Esophagus muscularis mucosa (tissue), 4 donors: ENCODE measurements at places on chromosomes 13 and 19. TPM values are rescaled to one million over a fixed set of nuclear protein-coding genes. Genes with fewer than 3 reads are reported as not detected.
A peak's percentile ranks its signal among the peaks of the same experiment; 100 is the strongest.

DNA sequence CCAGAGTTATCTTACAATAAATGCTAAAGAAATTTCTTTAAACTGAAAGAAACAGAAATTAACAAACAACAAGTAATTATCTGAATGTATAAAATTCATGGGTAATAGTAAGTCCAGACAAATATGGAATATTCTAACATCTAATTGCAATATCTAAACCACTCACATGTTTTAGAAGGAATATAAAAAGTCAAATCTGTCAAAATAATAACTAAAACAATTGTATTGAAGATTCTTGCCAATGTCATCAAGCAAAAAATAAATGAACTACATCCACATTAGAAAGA lies 942.9 kb upstream of the PCDH20 start:
- DNase-seq, result no peak

The CACNG7 gene
- total RNA-seq, result under 0.01 TPM

DNA sequence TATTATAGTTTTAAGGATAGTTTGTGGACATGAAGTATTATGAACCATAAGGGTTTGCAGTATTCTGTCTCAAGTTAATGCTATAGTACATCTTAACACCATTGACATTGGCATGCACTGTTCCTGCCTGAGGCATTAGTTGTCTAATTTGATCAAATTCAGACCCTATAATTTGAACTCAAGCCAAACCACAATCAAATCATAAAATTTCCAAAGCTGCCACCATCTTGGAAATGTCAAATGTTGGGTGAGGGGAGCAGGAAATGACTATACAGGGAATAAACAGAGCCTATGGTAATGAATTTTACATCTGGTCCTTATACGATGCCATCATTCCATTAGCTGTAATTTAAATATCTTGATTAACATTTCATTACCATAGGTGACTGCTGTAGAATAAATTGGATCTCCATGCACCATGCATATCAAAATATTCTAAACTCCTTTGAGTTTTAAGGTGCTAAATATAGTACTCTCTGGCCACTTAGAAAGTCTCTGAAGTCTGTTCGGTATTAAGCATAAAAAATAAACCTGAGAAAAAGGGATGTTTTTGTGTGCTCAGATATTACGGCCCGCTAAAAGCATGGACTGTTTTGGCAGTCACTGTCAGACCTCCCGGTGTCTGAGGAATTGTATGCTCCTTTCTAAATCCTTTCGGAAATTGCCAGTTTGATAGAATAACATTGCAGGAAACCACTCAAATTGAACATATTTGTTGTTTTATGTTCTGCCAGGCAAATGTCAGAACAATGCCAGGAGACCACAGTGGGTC lies 257.7 kb downstream of the SPRY2 start:
- no peak for DNase-seq

The ZNF225 gene
- total RNA-seq, result 3.3 TPM

The TSEN34 gene
- 103 TPM for total RNA-seq

- DNase-seq, result no peak
These were observed 287.0 kb downstream of the FGF9 start for GRCh38 chr13:21957833-21958232.

The ZNF69 gene
- 3.8 TPM for total RNA-seq

The PBX4 gene
- not detected for total RNA-seq

The RDH8 gene
- total RNA-seq, result not detected

- no peak for DNase-seq
These were observed 3.8 kb downstream of the UBL3 start for GRCh38 chr13:29846475-29847256.

GRCh38 chr13:80630685-80631121 lies 289.8 kb upstream of the SPRY2 start:
- DNase-seq, result no peak

The CCDC70 gene
- not detected for total RNA-seq

The NCR1 gene
- 0.33 TPM for total RNA-seq

GRCh38 chr13:105702441-105702840 lies 833.0 kb downstream of the EFNB2 start:
- DNase-seq, result no peak

DNA sequence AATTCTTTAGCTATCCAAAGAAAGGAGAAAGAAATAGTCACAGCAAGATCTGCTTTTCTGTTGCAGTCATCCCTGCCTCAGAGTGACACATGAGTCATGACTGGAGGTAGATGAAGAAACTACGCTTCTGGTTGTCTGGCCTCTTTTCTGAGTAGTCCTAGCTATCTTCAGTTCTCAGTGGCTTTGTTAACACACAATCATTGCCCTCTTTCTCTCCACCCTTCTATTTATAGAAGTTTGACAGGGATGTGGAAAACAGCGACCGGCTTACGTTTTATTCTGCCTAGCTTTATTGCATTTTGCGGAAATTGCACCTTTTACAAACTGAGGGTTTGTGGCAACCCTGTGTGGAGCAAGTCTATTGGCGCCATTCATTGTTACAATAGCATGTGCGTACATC lies 26.7 kb downstream of the SPATA13 start:
- DNase-seq, result peak; percentile 34

The PROSER3 gene
- total RNA-seq, result 6.7 TPM

The STOML3 gene
- total RNA-seq, result not detected

DNA sequence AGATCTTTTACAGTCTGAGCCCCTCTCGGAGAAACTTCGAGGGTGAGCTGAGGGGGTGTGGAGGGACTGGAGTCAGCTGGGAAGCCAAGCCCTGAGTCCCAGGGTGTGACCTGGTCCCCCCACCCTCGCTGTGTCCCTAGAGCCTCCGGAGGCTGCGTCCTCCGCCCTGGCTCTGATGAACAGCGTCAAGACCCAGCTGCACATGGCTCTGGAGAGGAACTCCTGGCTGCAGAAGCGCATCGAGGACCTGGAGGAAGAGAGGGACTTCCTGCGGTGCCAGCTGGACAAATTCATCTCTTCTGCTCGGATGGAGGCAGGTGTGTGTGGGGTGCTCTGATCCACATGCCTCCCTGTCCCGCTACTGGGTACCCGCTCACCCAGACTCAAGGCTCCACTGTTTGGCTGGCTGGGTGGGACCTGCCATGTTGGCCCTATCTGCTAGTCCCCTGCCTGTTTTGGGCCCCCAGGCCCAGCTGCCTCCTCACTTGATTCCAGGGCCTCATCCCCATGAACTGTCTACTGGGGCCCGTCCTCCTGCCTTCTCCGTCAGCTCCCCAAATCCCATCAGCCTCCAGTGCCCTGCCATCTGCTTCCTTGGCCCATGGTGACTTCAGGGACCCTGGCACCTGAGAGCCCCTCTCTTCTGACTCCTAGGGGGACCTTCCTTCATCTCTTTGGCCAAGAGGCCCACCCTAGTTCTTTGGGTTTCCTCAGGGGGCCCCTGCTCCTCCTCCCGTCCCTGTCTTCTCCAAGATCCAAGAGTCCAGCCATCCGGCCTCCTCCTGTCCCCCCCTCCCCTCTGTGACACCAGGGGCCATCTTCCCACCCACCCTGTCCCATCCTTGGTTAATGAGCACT lies 1.5 kb downstream of the CCDC106 start:
- no peak for DNase-seq

- no peak for DNase-seq
These were observed 25.5 kb downstream of the NEK5 start for GRCh38 chr13:52103386-52103785.

- DNase-seq, result no peak
These were observed 39.6 kb downstream of the COL4A2 start for GRCh38 chr13:110346661-110347067.

DNA sequence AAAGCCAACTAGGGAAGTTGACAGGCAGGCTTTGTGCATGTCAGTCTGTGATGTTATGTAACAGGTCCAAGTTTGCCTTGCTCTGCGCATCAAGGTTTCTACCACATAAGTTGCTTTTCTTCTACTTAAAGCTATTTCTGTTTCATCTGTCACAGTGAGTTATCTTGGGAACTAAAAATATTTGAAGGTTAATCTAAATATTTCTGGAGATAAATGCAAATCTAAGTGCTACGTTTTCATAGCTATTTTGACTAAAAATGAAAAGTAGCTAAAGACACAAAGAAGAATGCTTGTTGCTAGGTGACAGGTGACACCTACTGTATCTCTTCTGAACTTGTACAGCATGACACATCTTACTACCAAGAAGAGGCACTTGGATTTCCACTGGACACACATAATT lies 135.6 kb downstream of the KLF12 start:
- no peak for DNase-seq

The KCNN4 gene
- 1.7 TPM for total RNA-seq

The NLRP4 gene
- not detected for total RNA-seq

- peak; percentile 86 for DNase-seq
These were observed 151.3 kb downstream of the CYSLTR2 start for GRCh38 chr13:48804821-48805601.
